Astrocyte (in vitro differentiated cells and primary cell): ENCODE measurements at places on chromosomes 12 and 14. TPM values are rescaled to one million over a fixed set of nuclear protein-coding genes. Genes with fewer than 3 reads are reported as not detected.

IKZF4 gene
- 5.6 and 6.9 TPM in 2 replicates for total RNA-seq

DNA sequence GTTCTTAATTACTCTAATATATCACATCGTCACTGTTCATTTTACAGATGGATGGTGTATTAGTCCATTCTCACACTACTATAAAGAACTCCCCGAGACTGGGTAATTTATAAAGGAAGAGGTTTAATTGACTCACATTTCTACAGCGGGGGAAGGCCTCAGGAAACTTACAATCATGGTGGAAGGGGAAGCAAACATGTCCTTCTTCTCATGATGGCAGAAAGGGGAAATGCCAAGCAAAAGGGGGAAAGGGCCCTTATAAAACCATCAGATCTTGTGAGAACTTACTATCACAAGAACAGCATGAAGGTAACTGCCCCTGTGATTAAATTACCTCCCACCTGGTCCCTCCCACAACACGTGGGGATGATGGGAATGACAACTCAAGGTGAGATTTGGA, 6.5 kb downstream of the TMBIM4 start:
- H3K4me1 ChIP-seq = no peaks in the 10 kb centered on the region
- no peak overlapping the region for H3K27ac ChIP-seq
- H3K27me3 ChIP-seq = no peaks in the 10 kb centered on the region

- DNase-seq = no peak
- H3K27me3 ChIP-seq = no peaks in the 10 kb centered on the region
- H3K27ac ChIP-seq = no peak overlapping the region
- no peaks in the 10 kb centered on the region for H3K36me3 ChIP-seq
- no peak overlapping the region for H3K4me3 ChIP-seq
These were observed 42.8 kb downstream of the NOS1 start for GRCh38 chr12:117318591-117318990.

DNA sequence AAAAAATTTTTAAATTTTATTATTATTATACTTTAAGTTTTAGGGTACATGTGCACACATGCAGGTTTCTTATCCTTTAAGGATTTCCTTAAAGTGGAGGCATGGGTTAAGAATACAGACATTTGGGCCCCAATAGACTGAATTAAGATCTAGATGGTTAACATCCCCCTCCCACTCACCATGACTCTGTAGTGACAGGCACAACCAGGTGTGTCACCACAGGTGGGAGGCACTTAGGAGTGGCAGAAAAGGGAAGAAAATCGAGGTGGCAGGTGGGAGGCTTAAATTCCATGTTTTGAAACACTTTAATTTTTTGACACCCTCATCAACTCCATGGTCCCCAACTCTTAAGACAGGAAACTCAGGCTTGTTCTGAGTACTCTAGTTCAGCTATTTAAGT, 37.6 kb upstream of the GRIP1 start:
- H3K27ac ChIP-seq = no peak overlapping the region
- no peak overlapping the region for H3K4me3 ChIP-seq
- H3K36me3 ChIP-seq = no peaks in the 10 kb centered on the region

DNA sequence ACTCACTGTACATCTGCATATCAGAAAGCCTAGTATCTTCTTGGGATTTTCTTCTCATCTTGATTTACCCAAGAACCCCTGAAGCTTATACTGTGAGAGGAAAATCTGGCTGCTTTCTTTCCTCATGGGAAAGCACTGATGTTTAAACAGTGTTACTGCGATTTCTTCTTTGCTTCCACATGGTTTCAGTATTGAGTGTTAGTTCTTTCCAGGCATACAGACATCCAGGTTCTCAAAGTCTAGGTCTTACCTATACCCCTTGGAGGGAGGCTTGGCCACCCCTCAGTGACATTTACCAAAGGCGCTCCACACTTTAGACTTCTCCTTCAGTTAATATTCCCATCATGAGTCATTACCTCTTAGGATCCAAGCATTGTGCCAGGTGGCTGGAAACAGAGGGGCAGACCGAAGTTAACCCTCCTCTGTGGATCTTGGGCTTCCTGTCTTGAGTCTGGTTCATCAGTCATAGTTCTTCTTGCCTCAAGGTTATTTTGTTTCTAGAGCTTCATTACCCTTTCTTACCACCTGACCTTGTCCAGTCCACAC, 79.1 kb downstream of the TMEM117 start:
- H3K36me3 ChIP-seq = no peaks in the 10 kb centered on the region
- H3K4me1 ChIP-seq = no peaks in the 10 kb centered on the region

DNA sequence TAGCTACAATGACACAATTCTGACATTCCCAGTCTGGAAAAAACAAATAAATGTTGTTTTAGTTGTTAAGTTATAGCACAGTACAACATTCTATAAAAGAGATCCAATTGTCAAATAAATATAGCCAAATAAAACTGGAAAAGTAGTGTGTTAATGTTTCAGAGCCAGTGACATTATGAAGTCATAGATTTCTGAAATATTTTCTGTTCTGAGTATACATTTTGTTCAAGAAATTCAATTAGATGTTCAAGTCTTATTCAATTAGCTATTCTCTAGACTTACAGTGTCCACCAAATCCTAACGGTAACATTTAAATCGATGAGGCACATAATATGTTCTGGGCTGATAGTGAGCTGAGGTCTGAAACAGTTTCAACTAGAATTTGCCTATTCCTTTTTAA, 196.1 kb upstream of the ABCD2 start:
- no peak for DNase-seq
- H3K36me3 ChIP-seq = no peaks in the 10 kb centered on the region
- H3K4me1 ChIP-seq = no peaks in the 10 kb centered on the region
- no peaks in the 10 kb centered on the region for H3K27me3 ChIP-seq
- no peak overlapping the region for H3K27ac ChIP-seq
- H3K4me3 ChIP-seq = no peak overlapping the region

DNA sequence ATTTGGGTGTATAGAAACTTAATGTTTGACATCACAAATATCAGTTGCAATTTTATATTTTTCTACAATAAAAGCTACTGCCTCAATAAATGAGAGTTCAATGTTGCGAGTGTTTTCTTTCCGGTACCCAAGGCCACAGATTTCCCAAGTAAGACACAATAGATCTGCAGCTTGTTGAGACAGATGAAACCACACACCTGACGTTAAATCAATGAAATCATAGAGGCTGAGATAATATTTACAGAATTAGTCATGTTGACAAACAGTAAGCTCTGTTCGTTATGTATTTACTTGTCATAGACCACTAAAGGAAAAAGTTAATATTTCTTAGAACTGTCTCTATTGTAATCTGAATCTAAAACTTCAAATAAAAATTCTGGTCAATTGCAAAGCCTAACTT, 49.2 kb upstream of the PTHLH start:
- no peaks in the 10 kb centered on the region for H3K27me3 ChIP-seq
- H3K36me3 ChIP-seq = no peaks in the 10 kb centered on the region
- no peak overlapping the region for H3K27ac ChIP-seq
- no peak overlapping the region for H3K4me3 ChIP-seq
- H3K4me1 ChIP-seq = peaks cover 21% of the 10 kb centered on the region
- DNase-seq = no peak
